ENCODE measurements at places on chromosomes 12 and 14. TPM values are rescaled to one million over a fixed set of nuclear protein-coding genes. Genes with fewer than 3 reads are reported as not detected.
A peak's percentile ranks its signal among the peaks of the same experiment; 100 is the strongest.

DNA sequence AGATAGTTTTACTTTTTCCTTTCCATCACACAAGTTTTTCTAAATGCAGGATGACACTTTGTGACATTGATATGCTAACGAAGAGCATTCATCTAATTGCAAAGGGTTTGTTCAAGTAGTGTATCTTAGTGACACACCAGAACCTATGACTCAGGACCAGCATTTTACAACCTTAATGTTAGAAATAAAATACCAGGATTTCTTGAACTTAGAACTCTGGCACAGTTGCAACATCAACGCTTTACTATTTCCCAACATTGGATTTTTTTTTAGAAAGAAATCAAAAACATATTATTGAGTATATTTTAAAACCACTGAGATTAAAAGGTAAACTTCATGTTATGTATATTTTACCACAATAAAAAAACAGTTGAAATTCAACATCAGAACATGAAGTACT lies 17.9 kb upstream of the PLEKHG6 start:
- no peak for DNase-seq

- peak; percentile 29 for DNase-seq
These were observed 622 bp downstream of the TECPR2 start for GRCh38 chr14:102363182-102363943.

The NTS gene
- not detected for total RNA-seq

GRCh38 chr12:132658149-132658894 lies 28.8 kb downstream of the POLE start:
- DNase-seq = no peak

The EML5 gene
- 5.2 TPM for total RNA-seq

DNA sequence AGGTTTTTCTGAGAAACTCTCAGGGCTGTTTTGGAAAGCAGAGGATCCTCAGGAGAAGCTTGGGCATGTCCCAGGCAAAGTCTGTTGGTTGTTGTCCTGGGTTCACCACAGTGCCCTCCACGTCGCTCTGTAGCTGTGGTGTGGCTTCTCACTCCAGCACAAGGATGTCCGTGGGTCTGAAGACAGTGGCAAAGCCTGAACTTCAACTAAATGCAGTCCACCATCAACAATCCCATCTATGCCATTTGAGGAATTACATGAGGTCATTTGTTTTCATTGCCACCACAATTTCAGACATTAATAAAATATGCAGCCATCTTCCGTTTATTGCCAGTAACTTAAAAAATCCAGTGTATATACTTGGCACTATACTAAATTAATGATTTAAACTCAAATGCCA lies 272.1 kb downstream of the LRIG3 start:
- no peak for DNase-seq

The PTPRQ gene
- not detected for total RNA-seq

- no peak for DNase-seq
These were observed 572.8 kb upstream of the USP15 start for GRCh38 chr12:61687407-61687806.

The KRT83 gene
- not detected for total RNA-seq

The NRL gene
- 8.1 TPM for total RNA-seq

Data from OCI-LY7 (cell line).